ENCODE measurements at places on chromosomes 13 and 19. TPM values are rescaled to one million over a fixed set of nuclear protein-coding genes. Genes with fewer than 3 reads are reported as not detected.

GRCh38 chr13:49112782-49113525 lies 107.2 kb upstream of the MLNR start:
- DNase-seq = no peak

DNA sequence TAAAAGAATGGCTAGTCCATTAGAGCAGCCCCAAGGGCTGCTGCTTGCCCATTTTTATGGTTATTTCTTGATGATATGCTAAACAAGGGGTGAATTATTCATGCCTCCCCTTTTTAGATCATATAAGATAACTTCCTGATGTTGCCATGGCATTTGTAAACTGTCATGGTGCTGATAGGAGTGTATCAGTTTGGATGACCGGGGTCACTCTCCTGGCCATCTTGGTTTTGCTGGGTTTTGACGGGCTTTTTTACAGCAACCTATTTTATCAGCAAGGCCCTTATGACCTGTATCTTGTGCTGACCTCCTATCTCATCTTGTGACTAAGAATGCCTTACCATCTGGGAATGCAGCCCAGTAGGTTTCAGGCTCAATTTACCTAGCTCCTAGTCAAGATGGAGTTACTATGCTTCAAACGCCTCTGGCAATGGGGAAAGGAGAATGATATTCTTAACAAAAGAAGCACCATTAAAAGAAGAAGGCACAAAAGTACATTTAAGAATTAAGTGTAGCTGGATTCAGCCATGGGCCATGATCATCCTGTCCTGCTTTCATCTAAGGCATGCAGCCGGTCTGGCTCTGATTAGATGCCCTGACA lies 1156.0 kb downstream of the PCDH9 start:
- DNase-seq = no peak

KLK15 gene
- not detected for total RNA-seq

DNA sequence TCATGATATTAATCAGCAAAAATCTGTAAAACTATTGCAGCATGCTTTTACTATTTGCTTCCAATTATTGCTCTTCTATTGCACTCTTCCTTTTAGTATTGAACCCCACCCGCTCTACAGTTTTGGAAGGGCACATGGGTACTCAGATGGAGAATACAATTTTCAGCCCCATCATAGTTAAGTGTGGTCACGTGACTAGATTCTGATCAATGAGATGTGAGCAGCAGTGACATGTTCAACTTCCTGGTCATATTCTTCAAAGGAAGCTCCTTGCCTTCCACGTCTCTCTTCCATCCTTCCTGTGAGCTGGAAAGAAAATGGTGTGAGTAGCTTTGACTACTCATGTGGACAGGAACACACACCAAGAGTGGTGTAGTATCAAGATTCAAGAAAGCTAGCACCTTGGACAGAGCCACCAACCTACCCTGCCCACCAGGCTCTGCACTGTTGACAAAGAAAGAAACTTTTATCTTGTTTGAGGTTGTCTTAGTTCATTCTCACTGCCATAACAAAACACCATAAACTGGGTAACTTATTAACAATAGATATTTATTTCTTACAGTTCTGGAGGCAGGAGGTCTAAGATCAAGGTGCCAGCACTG lies 3.8 kb upstream of the FGF14 start:
- DNase-seq = no peak

DNA sequence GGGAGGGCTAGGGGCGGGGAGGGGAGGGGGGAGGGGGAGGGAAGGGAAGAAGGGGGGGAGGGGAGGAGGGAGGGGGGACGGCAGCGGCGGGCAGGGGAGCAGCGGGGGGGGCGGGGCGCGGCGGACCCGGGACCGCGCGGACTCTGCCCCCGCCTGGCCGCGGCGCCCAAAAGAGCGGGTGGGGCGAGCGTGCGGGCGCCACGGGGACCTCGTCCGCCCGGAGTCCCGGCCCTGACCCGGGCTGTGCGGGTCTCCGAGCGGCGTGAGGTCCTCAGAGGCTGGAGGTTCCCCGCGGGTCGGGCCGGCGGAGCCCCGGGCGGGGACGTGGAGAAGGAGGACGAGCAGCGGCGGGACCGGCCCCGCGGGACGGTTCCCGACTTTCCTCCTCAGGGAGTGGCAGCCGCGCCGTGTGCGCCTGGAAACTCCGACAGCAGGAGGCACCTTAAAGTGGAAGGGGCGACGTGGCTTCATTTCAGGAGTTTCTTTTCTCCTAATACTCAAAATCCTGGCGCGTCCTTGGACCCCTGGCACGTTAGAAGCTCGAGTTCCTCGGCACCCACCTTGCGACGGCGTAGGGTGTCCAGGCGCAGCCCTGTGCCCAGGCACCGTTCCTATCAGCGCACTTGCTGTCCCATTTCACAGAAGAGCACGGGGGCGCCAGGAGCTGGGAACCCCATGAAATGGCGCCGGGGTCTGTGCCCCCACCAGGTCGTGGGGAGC lies 518 bp upstream of the PLPP2 start:
- no peak for DNase-seq

DNA sequence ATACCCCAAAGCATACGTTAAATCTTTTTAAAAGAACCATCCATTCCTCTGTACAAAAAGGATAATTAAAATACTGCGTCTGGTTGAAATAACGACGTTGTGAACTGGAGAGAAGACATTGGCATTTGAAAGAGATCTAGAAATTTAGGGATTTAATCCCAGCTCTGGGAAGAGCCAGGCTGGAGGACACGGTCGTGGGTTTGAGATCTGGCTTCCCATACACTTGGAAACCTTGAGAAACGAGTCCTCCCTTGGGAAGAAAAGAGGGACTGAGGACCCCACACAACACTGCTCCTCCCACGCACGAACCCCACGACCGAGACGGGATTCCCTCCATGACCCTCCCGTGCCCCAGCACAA lies 625 bp downstream of the ZNF709 start:
- DNase-seq = no peak

IGFL2 gene
- not detected for total RNA-seq

GRCh38 chr19:56476651-56477428 lies at the start of gene ZNF667:
TSS of gene ZNF667 (minus strand) at chr19:56477345. CDS start at chr19:56462370, 14,975 bp downstream.
- DNase-seq = peak; percentile 16

RBM26 gene
- total RNA-seq = 38.4 TPM

- DNase-seq = no peak
Observed at GRCh38 chr19:18675779-18676178, 7.7 kb upstream of the CRTC1 start.

GRCh38 chr19:9967326-9967725 lies 31.0 kb upstream of the OLFM2 start:
- no peak for DNase-seq
